8988T (cell line): ENCODE measurements at places on chromosomes 5 and 9.

GRCh38 chr5:176535664-176536131, 1.5 kb downstream of the RNF44 start:
- DNase-seq: no peak

DNA sequence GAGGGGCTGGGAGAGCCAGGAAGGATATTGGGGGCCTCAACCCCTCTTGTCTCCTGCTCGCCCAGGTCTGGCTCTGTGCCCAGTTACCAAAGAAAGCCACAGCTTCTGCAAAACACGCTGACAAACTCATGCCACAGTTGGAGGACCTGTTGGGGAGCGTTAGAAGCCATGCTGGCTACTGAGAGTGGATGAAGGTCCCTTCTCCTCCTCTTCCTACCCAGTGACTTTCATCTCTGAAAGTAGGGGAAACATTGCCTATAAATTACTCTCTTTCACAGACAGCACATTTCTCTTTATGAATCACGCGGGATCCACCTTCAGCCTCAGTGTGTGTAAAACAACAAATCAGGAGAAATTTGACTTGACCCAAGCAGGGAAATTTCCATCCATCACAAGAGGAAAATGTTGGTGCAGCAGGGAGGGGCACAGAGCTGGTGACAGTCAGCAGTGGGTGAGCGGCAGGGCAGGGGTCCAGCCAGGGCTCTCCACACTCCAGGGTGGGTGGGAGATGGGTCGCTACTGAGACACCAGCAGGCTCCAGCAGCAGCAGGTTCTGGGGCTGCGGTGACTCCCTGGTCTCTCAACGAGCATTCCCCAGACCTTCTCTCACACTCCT, 181.9 kb downstream of the FGF18 start:
- DNase-seq: no peak

- DNase-seq: no peak
Observed at GRCh38 chr5:63655043-63655442, 307.2 kb downstream of the HTR1A start.

DNA sequence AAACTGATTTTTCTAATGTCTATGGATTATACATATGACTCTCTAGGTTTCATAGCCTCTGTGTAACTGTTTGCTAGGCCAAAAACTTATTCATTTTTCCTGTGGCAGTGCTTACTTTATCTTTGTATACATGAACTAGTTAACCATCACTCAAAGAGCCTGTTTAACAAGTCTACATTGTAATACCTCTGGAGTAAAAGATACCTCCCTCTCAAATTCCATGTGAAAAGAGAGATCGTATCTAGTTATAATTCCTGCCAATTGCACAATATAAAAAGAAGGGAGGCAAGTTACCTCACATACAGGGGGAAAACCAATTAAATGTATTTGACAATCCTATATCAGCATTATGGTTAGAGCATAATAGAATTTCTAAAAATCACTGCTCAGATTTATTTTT, 271.9 kb upstream of the ST8SIA4 start:
- DNase-seq: no peak

- no peak for DNase-seq
Observed at GRCh38 chr5:118946138-118946800, 42.1 kb downstream of the DTWD2 start.

GRCh38 chr5:162801235-162801634, 636.2 kb upstream of the CCNG1 start:
- no peak for DNase-seq

DNA sequence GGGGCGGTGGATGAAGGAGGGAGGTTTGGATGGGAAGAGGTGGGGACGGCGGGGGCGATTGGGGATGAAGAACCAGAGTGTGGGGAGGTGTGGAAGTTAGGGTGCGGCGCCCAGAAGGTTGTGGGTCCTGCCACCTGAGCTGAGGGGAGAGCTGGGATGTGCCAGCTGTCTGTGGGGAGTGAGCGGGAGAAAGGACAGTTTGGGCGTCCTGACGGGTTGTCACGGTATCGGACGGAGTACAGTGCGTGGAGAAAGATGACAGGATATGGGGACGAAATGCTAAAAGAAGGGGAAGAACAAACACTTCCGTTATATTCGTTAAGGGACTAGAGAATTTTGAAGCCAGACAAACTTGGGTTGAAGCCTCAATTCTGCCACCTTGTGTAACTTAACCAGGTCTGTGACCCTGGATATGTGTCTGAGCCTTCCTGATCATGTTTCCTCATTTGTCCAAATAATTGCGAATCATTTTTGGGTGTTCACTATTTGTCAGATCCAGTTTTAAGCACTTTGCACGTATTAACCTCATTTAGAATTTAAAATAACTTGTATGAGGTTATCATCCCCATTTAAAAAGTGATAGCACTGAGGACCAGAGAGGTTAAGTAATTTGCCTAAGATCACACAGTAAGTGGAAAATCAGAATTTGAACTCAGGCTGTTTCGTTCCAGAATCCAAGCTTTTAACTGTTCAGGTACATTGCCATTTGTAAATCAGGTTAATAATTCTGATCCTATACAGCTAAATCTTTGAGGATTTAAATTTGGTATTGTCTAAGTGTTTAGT, 689 bp downstream of the CNTRL start:
- no peak for DNase-seq

- DNase-seq: no peak
Observed at GRCh38 chr9:127213859-127214258, 50.7 kb upstream of the GARNL3 start.

DNA sequence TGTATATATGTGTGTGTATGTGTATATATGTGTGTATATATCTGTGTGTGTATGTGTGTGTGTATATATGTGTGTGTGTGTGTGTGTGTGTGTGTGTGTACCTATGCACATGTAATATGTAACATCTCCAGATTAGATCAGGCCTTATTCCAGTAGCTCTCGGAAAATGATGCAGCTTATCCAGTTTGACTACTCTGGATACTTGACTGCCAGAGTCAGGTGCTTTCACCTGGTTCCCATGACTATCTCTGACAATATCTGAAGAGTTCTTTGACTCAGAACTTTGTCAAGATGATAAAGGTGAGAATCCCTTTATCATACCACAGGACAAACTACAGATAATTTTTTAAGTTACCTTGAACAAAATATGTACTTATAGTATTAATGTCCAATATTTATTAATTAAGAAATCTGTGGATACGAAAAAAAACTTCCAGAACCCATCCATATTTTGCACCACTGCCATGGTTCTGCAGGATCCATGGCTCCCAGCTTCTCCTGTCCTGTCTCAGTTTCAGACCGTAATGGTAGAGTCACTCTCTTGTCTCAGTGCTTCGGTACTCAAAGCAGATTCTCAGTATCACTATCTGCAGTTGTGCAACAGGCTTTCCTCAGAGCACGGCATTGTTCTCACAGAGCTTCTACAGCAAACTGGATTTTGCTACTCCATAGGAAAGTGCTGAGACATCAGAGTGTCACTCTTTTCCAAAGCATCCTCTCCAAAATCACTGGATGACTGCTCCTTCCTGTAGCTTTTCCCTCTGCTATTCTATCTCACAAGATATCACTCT, 164.4 kb upstream of the SLC12A2 start:
- DNase-seq: no peak

- no peak for DNase-seq
Observed at GRCh38 chr9:118059484-118060278, 355.5 kb downstream of the TLR4 start.

GRCh38 chr5:97338729-97339128, 155.7 kb upstream of the RIOK2 start:
- DNase-seq: no peak

- DNase-seq: no peak
Observed at GRCh38 chr5:151896031-151896691, 28.5 kb downstream of the GLRA1 start.
